ENCODE measurements at places on chromosomes 4 and X.

DNA sequence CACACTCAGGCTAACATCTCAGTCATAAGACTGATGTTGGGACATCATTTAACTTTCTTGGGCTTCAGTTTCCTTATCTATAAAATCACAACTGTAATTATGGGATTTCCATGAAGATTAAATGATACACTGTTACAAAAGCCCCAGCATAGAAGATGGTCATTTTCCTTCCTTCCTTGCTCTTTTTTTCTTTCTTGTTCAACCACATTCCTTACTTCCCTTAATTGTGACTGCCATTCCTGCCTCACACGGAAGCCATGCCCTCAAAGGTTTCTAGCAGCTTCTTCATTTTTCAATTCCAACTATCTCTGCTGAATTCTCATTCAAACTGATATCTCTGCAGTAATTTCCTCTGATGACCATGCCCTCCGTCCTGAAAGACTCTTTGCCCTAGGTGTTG, 311.8 kb downstream of the PPP3CA start:
- no peaks in the 10 kb centered on the region for H3K27me3 ChIP-seq
- H3K4me3 ChIP-seq: no peak overlapping the region
- H3K36me3 ChIP-seq: peaks cover 9% of the 10 kb centered on the region
- no peak for DNase-seq

DNA sequence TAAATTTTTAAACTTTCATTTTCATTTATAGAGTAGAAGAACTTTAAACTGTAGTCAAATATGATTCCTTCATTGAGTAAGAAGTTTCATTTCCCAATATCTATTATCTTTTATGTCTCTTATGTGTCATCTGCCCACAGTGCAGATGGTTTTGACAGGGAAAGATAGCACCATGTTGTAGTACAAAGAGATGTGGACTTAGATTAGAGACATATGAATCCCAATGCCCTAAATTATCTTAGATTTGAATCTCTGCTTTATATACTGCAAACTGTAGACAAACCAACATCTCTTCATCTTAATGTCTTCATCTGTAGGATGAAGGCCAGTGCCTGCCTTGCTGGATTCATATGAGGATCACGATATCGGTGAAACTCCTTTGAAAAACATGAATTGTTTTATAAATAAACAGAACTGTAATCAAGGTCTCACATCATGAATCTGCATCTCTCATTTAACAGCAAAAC, 217.5 kb downstream of the BANK1 start:
- H3K4me1 ChIP-seq: no peaks in the 10 kb centered on the region
- no peak overlapping the region for H3K27ac ChIP-seq
- DNase-seq: no peak
- no peak overlapping the region for H3K4me3 ChIP-seq
- H3K36me3 ChIP-seq: no peaks in the 10 kb centered on the region

- no peak overlapping the region for H3K4me3 ChIP-seq
- DNase-seq: no peak
- no peaks in the 10 kb centered on the region for H3K36me3 ChIP-seq
Observed at GRCh38 chrX:97330151-97330550, 446.4 kb downstream of the RPA4 start.

- no peak for DNase-seq
- H3K27ac ChIP-seq: no peak overlapping the region
- H3K4me1 ChIP-seq: no peaks in the 10 kb centered on the region
- no peaks in the 10 kb centered on the region for H3K36me3 ChIP-seq
- no peak overlapping the region for H3K4me3 ChIP-seq
Observed at GRCh38 chr4:21304540-21304887, 604.3 kb downstream of the PACRGL start.

GRCh38 chrX:95058815-95059214, 1384.8 kb downstream of the FAM133A start:
- H3K4me1 ChIP-seq: no peaks in the 10 kb centered on the region
- no peak for DNase-seq
- no peak overlapping the region for H3K4me3 ChIP-seq
- no peaks in the 10 kb centered on the region for H3K27me3 ChIP-seq
- H3K36me3 ChIP-seq: no peaks in the 10 kb centered on the region

- no peaks in the 10 kb centered on the region for H3K36me3 ChIP-seq
- H3K27me3 ChIP-seq: no peaks in the 10 kb centered on the region
- peaks cover 11% of the 10 kb centered on the region for H3K4me1 ChIP-seq
- no peak for DNase-seq
Observed at GRCh38 chr4:37767546-37767945, 58.9 kb upstream of the PGM2 start.

GRCh38 chr4:173448103-173448502, 49.2 kb upstream of the SCRG1 start:
- H3K27me3 ChIP-seq: no peaks in the 10 kb centered on the region
- H3K4me1 ChIP-seq: peaks cover 5% of the 10 kb centered on the region
- H3K36me3 ChIP-seq: peaks cover 3% of the 10 kb centered on the region
- no peak overlapping the region for H3K4me3 ChIP-seq
- H3K27ac ChIP-seq: no peak overlapping the region

DNA sequence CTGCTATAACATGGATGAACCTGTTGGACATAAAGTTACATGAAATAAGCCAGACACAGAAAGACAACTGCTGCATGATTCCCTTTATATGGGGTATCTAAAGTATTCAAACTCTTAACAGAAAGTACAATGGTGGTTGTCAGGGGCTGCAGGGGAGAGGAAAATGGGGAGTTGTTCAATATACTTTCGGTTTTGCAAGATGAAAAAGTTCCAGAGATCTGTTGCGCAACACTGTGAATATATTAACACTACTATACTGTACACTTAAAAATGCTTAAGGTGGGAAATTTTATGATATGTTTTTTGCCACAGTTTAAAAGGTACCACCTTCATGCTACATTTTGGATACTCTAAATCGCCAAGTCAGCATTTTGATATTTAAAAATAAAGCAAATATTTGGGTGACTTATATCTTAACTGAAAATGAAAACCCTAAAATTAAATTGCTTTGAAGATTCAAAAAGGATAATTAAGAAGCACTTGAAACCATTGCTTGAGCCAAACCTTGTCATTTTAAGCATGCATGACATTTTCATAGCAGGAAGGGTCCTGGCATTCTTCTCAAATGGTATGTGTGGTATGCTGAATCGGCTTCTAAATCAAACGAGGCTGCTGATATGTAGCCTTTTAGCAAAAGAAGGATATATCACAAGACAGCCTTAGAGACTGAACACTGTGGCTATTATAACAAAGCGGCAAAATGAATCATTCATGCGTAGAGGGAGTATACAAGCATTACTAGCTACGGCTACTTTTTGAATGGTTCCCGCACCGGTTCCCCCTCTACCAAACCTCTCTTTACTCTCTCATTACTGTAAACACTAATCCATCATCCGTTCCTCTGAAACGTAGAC, 607.1 kb upstream of the DIPK2B start:
- peak overlapping the region; percentile 80 for H3K4me3 ChIP-seq
- peaks cover 71% of the 10 kb centered on the region for H3K36me3 ChIP-seq
- H3K27ac ChIP-seq: peak overlapping the region; percentile 88
- peak; percentile 75 for DNase-seq
- H3K4me1 ChIP-seq: peaks cover 72% of the 10 kb centered on the region

GRCh38 chrX:119503484-119503861, 35.2 kb downstream of the SLC25A5 start:
- H3K4me1 ChIP-seq: peaks cover 4% of the 10 kb centered on the region
- no peak for DNase-seq
- no peak overlapping the region for H3K4me3 ChIP-seq

- H3K27me3 ChIP-seq: peaks cover 5% of the 10 kb centered on the region
- no peaks in the 10 kb centered on the region for H3K36me3 ChIP-seq
- H3K4me3 ChIP-seq: no peak overlapping the region
- peaks cover 4% of the 10 kb centered on the region for H3K4me1 ChIP-seq
Observed at GRCh38 chr4:139814323-139815015, 148.8 kb downstream of the MGST2 start.

GRCh38 chrX:74438764-74439163, 17.5 kb downstream of the SLC16A2 start:
- H3K27me3 ChIP-seq: no peaks in the 10 kb centered on the region
- no peak overlapping the region for H3K27ac ChIP-seq
- H3K36me3 ChIP-seq: no peaks in the 10 kb centered on the region
- no peaks in the 10 kb centered on the region for H3K4me1 ChIP-seq
